CD4-positive, alpha-beta T cell treated with Interferon alpha-2 for 1 hour (primary cell): ENCODE measurements at places on chromosomes 2 and 18.

DNA sequence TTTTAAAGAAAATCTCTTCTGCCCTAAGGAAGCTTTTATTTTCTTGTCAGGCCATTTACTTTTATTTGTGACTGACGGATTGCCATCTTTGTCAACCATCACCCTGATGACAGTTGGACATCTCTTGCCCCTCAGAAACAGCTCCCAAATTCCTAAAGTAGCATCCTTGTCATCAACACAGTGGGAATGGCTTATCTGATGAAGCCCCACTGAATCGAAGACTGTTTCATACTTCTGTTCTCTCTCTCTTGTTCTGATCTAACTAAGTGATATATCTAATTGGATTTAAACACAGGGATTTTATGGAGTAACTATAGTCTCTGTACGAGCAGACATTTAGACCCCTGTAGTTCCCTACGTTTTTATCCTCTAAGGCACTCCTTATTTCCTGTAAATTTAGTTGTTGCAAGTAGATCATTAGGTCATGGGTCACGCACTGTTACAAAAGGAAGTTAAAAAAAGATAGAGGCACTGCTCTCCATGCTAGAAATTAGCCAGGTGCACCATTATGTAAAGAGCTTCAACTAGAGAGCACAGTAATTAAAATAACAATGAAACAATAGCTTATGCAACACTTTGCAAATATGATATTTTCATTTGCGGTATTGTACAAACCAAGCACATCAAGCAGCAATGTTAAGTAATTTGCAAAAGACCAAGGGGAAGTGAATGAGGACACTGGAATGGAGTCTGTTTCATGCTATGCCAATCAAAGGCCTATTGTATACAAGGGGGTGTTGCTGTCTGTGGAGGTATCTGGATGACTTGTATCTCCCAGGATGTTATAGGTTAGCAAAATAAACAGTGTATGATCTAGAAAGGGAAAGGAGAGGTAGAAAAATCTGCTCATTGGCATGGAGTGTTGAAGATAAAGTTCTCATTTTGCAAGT is 284.7 kb downstream of the LRRTM1 start:
- DNase-seq, result no peak

DNA sequence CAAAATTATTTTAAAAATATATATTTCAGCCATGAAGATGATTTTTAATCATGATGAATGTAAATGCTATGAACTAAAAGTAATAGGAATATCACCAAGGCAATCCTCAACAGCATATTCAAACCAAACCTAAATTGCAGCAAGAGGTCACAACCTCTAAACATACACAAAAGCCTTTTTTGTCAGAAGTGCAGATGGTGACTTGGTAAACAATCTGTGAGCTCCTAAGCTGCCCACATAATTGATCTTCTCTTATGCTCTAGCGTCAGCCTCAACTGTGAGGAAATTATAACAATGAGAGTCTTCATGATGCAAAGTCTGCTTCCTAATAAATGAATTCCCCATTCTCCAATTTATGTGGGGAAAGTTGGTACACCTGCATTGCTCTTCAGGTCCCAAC is 113.2 kb downstream of the TSN start:
- DNase-seq, result no peak

- no peak for DNase-seq
Measured at GRCh38 chr18:79659733-79660132, 19.9 kb upstream of the CTDP1 start.

DNA sequence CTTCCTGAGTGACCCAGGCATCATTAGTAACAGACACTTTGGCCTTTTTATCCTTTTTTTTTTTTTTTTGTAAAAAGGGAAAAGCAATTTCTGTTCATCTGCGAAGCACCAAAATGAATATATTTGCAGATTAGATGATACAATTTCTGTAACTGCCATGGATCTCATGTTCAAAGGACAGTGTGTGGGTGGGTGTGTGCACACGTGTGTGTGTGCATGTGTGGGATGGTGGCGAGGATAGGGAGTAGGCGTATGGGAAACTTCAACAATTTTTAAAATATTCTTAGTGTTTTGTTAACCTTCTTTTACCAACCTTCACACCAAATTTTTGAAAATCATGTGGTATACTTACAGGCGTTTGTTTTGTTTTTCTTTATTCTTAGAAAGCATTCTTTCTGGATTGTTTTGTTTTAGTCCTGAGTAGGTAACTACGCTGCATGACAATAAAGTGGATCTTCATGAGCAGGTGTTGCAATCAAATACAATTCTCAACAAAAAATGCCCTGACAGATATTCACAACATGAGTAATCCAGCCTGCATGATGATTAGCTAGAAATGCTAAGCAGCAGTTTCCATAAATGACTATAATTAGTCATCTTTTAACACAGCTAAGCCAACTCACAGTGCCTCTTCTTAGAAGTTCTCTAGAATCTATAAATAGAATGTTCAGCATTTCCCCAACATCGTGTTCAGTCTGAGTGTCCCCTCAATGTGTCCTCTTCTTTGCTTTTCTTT is 53.5 kb upstream of the RMDN2 start:
- DNase-seq, result no peak

GRCh38 chr2:65276609-65277008 is 49.0 kb downstream of the ACTR2 start:
- DNase-seq, result no peak
